Activated naive CD4-positive, alpha-beta T cell (primary cell): ENCODE measurements at places on chromosomes 13 and 19.

DNA sequence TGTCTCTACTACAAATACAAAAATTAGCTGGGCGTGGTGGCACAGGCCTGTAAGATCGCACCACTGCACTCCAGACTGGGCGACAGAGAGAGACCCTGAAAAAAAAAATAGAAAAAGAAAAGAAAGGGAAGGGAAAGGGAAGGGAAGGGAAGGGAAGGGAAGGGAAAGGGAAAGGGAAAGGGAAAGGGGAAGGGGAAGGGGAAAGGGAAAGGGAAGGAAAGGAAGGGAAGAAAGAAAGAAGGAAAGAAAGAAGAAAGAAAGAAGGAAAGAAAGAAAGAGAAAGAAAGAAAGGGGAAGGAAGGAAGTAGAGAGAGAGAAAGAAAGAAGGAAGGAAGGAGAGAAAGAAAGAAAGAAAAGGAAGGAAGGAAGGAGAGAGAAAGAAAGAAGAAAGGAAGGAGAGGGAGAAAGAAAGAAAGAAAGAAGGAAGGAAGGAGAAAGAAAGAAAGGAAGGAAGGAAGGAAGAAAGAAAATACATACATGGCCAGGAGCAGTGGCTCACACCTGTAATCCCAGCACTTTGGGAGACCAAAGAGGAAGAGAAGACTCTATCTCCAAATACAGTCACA lies 8.1 kb upstream of the SYDE1 start:
- no peak for DNase-seq

- DNase-seq, result no peak
These were observed 5.4 kb downstream of the SERTAD1 start for GRCh38 chr19:40420451-40420765.

DNA sequence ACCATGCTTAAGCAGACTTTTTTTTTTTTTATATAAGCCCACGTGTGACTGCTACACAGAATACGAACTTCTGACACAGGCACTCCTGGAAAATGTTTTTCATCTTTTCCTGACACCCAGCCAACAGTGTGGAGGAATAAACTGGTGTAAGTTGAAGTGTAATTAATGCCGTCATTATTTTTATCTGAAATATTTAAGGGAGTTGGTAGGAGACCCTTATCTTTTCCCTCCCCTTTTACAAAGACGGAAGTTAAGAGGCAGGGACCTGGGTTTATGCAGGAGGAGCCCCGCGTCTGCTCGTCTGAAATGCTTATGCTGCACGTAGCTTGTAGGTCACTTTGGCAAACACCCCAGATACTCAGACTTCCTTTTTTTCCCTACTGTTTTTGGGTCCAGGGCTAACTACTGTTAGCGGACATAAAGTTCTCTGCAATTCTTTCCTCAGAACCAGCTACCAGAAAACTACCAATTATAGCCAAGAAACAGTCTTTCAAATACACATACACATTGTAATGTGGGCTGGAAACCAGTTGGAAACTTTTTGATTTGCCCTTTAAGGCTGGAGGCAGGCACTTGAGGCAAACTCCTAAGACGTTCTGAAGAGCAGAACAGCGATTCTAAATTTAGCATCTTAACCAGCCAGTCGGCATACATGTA lies 50.8 kb downstream of the EFNB2 start:
- no peak for DNase-seq

DNA sequence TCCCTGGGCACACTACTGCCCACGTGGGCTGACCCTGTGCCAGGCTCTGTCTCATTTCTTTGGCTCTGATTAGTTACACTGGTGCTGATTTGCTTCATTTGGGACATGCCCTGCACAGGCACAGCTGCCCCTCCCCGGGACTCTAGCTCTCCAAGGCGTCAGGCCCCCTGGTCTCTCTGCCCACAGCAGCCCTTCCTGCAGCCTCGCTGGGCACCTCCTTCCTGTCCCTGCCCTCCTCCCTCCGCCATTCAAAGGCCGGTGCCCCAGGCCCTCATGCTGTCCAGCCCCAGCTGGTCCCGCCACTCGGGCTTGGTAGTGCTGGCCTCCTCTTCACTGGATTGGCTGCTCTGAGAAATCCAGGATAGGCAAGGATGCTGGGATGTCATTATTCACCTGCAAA lies 73.1 kb downstream of the ERICH6B start:
- no peak for DNase-seq

DNA sequence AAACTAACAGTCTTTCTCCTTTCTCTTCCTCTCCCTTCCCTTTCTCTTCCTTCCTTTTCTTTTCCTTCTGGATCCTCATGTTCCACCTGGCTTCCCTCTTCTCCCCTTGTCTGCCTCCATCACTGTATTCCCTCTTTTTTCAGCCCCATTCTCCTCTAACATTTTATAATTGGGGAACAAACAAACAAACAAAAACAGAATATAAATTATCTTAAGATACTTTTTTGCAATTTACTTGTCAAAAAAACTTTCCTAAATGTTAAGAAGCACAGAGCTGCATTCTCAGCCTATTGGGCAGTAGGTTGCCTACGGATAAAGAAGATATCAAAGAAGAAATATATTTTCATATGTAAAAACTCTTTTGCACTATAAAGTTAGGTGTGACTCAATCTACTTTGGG lies 1382.2 kb upstream of the MIR17HG start:
- no peak for DNase-seq

- DNase-seq, result no peak
These were observed 261 bp downstream of the FARP1 start for GRCh38 chr13:98143157-98143553.

DNA sequence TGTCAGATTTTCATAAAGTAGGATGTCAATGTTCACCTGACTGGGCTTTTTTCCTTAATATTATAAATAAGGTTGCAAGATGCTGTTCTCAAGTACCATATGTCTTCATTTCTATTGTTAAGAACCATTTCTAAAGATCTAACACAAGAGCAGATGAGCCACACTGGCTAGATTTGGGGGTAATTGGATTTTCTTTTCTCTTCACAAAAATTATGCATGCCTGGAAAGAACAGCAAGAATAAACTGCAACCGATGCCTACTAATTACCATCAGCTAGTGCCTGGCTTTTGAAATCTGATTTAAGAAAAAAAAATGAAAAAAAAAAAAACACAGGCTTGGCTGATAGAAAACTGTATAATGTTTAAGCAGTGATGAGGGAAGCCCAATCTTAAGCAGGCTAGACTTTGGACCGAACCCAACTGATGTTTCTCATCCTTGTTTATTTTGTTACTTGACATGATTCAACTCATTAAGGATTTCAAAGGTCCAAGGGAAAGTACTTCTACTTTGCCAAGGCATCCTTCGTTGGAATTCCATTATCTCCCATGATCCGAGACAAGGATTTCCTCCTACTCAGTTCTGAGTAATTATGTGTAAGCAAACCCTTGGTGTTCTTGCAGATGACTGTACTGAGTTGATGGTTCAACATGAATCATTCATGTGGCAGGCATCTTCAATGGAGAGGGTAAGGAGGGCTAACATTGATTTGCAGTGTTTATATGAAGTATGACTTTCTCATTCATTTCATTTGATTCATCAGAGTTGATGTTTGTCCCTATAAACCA lies 300.5 kb downstream of the SPRY2 start:
- no peak for DNase-seq

- no peak for DNase-seq
These were observed 21.3 kb upstream of the S1PR4 start for GRCh38 chr19:3157096-3157845.

GRCh38 chr19:1252821-1253513 lies 4.6 kb downstream of the MIDN start:
- DNase-seq, result peak; percentile 66

GRCh38 chr13:75760131-75761021 lies 124.2 kb downstream of the LMO7 start:
- DNase-seq, result no peak

GRCh38 chr19:46530636-46531035 lies 35.0 kb upstream of the PNMA8B start:
- DNase-seq, result no peak

- no peak for DNase-seq
These were observed 714 bp downstream of the POLRMT start for GRCh38 chr19:632579-633067.

DNA sequence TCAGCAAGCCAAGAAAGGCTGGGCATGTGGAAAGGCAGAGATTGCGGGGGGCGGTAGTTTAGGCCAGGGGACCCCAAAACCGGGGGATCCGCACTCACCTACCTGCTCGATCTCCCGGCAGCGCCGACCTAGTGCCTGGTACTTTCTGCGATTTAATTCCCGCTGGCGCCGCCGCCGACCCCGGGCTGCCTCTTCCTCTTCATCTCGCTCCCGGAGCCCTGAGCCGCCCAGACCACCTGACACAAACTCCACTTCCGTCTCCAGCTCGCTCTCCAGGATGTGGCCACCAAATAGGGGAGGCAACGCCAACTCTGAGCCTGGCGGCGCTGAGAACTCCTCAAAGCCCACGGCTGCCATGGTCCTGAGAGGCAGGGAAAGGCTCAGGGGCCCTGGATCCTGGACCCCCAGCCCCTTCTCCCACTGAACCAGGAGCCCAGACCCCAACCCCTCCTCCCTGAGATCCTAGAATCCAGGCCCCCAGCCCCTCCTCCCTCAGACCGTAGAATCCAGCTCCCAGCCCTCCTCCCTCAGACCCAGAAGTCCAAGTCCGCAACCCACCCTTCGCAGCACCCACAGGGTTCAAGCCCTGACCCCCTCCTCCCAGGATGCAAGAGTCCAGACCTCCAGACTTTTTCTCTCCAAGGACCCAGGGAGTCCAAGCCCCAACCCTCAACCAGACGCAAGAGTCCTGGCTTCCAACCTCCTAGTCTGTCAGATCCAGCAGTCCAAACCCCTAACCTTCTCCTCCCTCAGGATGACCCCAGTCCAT lies 933 bp downstream of the TFPT start:
- DNase-seq, result no peak

DNA sequence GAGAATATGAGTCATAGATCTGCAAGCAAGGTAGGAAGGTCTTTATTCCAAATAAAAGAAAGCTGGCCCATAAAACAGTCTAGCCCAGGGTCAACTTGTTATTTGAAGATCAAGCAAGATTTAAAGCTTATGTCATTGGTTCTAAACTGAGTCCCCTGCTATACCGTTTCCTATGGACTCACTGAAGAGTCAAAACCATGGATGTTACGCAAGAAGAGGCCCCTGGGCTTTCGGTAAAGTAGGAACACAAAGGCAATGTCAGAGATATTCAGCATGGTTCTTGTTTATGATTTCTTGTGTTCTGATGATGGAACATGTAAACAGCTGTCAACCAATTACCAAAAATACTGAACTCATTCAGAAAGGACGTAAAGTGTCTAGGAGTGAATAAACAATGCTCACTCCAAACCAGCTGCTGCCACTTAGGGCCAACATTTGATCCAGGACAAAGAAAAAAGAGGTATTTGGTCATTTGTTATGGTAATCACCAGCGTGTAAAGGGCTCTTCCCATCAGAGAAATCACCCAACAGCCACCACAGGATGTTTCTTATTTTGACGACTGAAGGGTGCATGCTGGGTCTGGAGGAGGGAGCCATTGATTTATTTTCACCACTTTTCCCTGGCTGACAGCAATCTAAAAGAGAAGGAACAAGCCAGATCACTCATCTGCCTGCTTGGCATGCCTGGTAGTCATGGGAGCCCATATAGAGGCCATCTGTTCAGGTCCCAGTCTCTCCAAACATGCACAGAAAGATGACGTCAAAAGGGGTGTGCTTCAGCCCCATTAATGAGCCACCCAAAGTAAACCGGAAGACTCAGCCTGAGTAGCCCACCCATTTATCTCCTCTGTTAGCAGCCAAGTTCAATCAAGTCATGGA lies 68.3 kb downstream of the FGF14 start:
- DNase-seq, result no peak

DNA sequence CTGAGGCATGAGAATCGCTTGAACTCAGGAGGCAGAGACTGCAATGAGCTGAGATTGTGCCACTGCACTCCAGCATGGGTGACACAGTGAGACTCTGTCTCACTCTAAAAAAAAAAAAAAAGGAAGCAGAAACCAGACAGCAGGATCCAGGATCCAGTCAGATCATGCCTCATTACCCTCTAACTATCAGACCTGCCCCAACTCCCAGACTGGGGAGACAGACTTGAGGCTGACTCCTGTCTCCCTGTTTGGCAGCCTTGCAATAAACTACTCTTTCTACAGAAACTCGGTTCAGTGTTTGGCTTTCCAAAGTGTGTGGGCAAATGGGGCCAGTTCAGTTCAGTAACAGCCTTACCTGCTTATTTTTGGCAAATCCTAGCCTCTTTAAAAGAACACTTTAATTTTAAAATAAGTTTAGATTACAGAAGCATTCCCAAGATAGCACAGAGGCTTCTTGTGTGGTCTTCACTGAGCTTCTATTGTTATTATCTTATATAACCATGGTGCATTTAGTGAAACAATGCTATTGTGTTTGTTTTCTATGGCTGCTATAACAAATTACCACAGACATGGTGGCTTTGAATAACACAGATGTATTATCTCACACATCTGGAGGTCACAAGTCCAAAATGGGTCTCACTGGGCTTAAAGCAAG lies 18.5 kb downstream of the RASL11A start:
- DNase-seq, result no peak

- DNase-seq, result no peak
These were observed 39.9 kb downstream of the MTMR6 start for GRCh38 chr13:25247360-25247759.

GRCh38 chr13:40540328-40541044 lies 126.0 kb downstream of the FOXO1 start:
- no peak for DNase-seq

DNA sequence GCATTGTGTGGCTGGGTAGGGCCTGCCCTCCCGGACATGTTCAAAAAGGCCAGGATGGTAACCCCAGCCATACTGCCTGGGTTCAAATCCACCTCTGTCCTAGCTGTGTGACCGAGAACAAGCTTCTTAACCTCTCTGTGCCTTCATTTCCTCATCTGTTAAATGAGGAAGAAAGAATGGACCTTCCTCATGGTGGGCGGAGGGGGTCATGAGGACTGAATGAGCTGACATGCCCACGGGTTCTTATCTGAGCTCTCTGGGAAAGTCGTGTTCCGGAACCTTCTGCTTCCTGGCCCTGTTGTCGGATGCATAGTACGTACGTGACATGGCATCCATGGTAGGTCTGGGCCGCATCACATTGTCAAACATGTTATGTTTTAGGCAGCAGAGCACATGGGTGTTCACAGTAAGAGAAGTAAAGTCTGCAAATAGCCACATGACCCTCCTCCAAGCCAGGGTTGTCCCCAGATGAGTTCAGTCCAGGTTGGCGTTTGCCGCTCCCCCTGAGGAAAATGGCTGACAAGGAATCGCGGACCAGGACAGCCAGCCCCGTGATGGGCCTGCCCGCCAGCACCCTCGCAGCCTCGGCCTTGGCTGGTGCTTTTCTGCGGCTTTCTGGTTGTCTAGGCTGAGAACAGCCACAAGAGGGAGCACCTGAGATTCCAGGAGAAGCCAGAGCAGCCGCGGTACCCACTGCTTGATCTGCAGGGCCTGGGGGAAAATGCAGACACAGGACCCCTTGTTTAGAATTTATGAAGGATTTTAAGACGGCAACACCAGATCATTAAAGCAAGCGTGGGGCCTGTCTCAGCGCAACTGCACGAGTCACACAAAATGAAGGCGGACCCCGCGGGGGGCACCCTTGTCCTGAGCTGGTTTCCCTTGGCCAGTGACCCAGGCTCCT lies 2.4 kb upstream of the NTN5 start:
- DNase-seq, result peak; percentile 29
